NCI-H2081 (cell line): ENCODE measurements at places on chromosomes 6 and 20.

- DNase-seq, result no peak
These were observed 14.2 kb downstream of the SEC63 start for GRCh38 chr6:107943626-107944439.

GRCh38 chr6:125498606-125499005, 196.8 kb upstream of the HDDC2 start:
- no peak for DNase-seq

DNA sequence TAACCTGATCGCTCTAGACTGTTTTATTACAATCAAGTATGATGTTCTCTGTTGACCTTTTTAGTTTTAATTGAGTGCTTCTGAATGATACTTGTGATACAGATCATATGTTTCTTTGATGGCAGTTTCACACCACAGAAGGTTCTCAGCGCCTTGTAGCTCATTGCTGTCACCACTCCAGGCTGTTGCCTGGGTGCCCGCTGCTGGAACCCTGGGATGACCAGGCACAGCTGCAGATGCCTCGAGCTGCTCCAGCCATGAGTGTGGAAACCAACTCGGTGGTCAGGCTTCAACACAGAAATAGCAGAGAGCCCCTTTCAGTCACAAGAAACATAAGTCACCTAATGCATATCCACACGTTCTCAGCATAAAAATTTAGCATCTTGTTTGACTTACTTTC, 112.7 kb downstream of the RPP40 start:
- DNase-seq, result no peak

- no peak for DNase-seq
These were observed 33.5 kb upstream of the MCM3 start for GRCh38 chr6:52317841-52318581.

GRCh38 chr6:151325075-151326050, 66.0 kb downstream of the ZBTB2 start:
- DNase-seq, result peak; percentile 54

- DNase-seq, result peak; percentile 19
These were observed 218.8 kb upstream of the MMS22L start for GRCh38 chr6:97501853-97502252.

- DNase-seq, result no peak
These were observed 517.3 kb upstream of the PTCHD4 start for GRCh38 chr6:48628316-48628715.

DNA sequence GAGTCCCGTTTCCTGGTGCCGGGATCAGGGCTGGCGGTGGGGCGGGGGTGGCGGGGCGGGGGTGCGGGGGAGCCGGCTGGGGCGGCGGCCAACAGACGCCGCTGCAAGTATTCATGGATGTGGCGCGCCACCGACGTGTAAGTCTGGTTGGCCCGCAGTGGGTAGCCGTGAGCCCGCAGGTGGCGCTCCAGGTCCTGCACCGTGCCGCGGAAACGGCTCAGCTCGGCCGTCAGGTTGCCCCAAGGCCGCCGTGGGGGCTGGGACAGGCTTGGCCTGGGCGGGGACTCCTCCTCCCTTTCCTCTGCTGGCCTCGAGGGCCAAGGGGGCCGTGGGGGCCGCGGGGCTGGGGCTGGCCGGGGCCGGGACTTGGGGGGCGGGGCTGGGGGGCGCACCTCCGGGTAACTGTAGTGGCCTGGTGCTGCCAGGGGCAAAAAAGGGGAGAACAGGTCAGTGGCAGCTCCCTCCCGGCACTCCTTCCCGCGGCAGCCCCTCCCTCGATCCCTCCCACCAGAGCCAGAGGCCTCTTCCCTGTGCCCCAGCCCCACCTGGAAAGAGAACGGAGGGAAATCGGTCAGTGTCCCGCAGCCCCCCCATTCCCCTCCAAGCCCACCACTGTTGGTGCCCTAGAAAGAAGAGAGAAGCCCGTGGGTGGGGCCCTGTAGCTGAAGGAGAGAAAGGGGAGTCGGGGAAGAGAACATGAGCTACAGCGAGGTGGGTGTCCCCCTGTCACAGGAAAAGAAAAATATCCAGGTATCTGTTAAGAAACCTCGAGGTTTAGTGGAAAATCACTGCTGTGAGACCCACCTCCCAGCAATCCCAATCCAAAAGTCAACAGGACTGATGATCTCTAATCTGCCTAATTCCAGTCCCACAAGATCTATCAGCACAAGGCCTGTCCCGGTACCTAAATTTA, 21.3 kb downstream of the TNXB start:
- peak; percentile 35 for DNase-seq

DNA sequence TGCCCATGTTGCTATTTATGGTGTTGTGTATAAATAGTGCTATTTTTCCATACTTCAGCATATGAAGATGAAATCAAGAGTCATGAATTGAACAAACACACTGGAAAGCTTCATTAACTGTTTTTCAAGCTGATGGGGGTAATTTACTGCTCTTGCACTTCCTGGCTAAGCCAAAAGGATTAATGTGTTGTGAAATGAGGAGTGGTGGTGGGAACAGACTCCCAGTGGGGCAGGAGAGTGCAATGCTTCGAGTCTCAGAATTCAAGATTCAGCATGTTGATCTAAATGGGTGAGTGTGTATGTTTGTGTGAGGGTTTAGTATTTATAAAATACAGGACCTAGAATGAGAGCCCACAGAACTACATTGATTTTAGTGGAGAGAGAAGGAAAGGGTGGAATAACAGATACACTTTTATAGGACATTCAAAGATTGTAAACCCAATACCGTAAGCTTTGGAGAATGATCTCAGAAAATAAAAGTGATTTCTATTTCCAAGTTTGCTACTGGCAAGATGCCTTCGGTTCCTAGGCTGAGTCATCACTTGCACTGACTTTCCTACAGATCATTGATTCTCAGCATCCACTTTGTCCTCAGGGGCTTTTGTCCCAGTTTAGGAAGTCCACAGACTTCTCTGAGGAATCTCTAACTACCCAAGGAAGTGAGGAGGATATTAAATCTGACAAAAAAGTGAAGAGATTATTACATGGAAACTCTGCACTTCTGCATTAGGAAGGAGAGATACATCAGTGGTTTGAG, 303.6 kb downstream of the TRDN start:
- DNase-seq, result no peak

- DNase-seq, result no peak
These were observed 31.3 kb downstream of the RAB22A start for GRCh38 chr20:58340853-58341252.

GRCh38 chr6:142395266-142395665, 93.5 kb downstream of the ADGRG6 start:
- DNase-seq, result no peak

- no peak for DNase-seq
These were observed 123.3 kb downstream of the TBC1D32 start for GRCh38 chr6:121210943-121211342.

DNA sequence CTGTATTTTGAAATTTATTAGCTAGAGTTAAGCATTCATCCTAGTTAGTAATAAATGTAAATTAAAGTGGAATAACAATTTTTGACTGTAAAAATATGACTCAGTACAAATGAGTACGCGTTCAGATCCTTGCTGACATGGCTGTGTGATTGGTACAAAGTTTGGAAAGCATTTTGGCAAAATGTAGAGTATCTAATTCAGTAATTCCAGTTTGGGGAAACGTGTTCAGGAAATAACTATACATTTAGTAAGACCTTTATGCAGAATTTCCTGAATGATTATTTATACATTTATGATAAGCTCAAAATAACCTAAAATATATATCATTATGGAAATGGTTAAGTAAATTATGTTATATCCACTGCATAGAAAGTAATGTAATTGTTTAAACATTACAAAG, 8.0 kb downstream of the VTA1 start:
- no peak for DNase-seq

- DNase-seq, result no peak
These were observed 67.4 kb downstream of the STMND1 start for GRCh38 chr6:17169291-17169690.

GRCh38 chr6:106087548-106088325, 1.6 kb downstream of the PRDM1 start:
- no peak for DNase-seq

DNA sequence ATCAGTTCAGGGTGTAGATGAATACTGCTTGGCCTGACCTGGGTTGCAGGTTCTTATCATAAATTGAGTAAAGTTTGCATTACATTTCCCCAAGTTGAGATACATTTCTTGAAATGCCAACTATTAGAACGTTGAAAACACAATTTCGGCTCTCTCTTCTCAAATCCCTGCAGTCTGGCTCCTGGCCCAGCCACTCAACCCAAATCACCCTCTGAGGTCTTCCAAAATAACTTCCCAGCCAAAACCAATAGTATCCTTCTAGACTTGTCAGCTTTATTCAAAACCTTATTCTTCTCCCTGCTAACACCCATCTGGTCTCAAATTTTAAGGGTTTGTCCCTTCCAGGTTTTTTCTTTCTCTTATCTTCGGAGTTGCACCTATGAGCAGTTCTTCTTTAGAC, 263.6 kb downstream of the EYA4 start:
- DNase-seq, result no peak

GRCh38 chr20:16387666-16388065, 185.6 kb downstream of the KIF16B start:
- DNase-seq, result no peak

GRCh38 chr6:132623106-132623845, 799 bp downstream of the TAAR2 start:
- DNase-seq, result no peak

DNA sequence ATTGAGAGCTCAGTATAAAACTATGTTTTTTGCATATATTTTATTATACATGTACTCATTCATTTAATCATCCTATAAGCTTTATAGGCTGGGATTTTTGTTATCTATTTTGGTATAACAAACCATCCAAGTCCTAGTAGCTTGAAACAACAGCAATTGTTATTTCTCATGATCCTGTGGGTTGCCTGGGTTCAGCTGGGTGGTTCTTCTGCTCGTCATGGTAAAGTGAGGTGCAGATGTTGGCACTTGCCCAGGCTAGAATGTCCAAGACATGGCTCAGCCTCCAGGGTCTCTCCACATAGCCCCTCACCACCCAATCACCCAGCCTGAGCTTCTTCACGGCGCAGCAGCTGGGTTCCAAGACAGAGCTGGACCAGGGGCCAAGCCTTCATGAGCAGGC, 20.8 kb upstream of the TM9SF4 start:
- DNase-seq, result no peak

DNA sequence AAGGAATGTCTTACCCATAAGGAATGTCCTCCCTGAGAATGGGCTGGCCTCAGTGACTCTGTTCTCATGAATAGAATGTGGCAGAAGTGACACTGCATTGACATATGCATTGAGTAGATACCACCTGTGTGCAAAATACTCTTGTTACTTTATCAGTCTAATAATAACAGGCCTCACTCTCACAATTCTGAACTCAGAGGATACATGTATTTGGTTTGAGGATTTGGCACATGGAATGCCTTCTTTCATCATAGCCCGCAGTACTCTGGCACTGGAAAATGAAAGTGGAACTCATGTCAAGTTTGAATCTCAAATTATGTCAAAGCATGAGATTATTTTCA, 52.9 kb upstream of the PLCB4 start:
- no peak for DNase-seq

- DNase-seq, result no peak
These were observed 1.4 kb upstream of the TSPYL4 start for GRCh38 chr6:116255246-116255800.

GRCh38 chr20:62183426-62184142, 756 bp downstream of the MTG2 start:
- no peak for DNase-seq

GRCh38 chr6:150069706-150070105, 785 bp upstream of the ULBP3 start:
- DNase-seq, result no peak

GRCh38 chr6:135438907-135439535, 58.5 kb downstream of the AHI1 start:
- no peak for DNase-seq

DNA sequence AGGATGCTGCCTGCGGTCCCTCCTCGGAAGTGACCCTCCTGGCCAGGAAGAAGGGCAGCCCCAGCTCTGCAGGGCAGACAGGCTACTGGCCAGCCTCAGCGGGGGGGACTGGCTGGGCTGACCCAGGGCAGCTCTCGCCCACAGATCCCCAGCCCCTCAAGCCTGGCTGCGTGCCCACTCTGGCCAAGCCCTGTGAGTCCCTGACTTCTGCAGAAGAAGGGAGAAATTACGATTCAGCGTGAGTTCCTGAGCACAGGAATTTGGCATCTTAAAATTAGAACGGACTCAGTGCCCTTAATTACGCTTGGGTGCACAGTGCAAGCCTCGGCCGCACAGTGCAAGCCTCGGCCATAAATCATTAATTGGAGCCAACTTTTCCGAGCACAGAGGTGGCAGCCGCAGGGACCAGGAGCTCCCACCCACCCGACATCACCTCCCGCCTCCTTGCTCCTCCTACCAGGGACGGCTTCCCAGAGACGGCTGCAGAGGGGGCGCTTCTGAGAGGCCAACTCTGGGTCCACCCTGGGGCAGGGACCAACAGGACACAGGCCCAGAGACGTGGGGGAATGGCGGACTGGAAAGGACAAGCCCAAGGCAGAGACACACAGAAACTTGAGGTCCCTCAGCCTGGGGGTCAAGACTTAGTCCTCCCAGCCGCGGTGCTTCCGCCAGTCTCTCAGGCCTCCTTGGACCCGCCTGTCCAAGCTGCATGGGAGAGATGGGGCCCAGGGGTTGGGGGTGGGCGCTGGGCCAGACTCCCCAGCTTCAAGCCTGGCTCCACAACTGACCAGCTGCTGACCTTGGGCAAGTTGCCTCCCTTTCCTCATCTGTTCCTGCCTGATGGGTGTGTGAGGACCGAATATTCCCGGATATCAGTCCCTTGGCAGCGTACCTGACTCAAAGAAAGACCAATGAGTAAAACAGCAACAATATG, 165.4 kb downstream of the TAF4 start:
- no peak for DNase-seq

- DNase-seq, result no peak
These were observed 7.1 kb downstream of the TMEM74B start for GRCh38 chr20:1177680-1178079.

GRCh38 chr20:57432862-57433491, 41.8 kb downstream of the RBM38 start:
- no peak for DNase-seq

GRCh38 chr6:593139-593906, 63.6 kb downstream of the HUS1B start:
- peak; percentile 56 for DNase-seq

DNA sequence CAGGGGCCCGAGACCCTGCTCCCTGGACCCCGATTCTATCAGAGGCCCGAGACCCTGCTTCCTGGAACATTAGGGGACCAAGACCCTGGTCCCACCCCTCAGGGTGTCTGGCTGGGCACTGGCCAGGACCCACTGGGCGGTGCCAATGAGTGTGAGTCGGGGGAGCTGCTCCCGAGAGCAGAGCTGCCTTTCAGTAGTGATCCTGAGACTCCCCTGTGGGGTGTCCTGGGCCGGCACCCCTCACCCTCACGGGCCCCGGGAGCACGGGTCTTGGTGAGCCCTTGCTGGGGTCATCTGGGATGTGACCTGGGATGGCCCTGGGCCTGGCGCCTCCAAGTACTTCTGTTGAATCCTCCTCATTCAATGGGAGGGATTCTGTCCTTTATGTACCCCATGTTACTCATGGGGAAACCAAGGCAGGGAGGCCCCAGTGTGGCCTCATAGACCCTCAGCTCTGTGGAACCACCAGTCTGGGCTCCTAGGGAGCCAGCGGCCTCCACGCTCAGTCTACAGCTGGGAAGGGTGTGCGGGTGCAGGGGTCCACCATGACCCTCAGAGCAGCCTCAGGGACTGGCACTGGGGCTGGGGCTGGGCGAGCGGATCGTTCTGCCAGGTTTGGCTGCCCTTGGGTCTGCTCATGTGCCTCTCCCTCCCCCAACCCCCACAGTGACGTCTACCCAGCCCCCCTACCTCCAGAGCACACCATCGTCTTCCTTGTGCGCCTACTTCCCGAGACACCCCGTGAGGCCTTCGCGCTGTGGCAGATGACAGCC, 25.6 kb downstream of the COL20A1 start:
- DNase-seq, result no peak

- DNase-seq, result no peak
These were observed 3.5 kb downstream of the RING1 start for GRCh38 chr6:33211666-33212422.
